ENCODE measurements at places on chromosomes 1 and 21.

DNA sequence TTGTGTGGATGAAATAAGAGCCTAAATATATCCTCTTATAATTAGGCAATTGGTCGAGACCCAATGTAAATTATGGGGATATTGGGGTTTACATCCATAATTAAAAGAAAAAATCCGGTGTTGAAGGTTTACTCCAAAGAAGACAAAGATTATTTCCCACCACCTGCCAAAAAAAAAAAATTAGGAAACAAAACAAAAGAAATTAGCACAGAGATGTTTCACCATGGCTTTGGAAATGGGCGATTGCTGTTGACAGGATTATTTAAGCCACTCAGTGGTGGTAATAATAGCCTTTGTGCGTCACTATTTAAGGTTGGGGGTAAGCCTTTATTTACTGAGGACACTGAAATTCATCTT is 585 bp upstream of the GLRX2 start:
- no peak for DNase-seq

DNA sequence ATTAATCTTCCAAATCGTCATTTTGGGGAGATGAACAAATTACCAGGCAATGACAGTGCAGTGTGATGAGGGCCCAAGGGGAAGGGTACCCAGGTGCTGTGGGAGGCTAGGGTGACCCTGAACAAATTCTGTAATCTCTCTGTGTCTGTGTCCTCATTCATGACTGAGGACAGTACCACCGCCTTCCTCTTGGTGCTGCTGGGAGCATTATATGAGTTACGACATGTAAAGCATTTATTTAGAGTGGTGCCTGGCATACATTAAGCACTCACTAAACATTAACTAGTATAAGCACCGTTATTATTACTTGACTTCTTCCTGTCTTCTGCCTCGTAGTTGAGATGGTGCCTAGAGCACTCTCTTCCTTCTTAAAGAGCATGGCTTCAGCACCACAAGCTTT is 468.2 kb upstream of the VAMP3 start:
- DNase-seq = no peak

DNA sequence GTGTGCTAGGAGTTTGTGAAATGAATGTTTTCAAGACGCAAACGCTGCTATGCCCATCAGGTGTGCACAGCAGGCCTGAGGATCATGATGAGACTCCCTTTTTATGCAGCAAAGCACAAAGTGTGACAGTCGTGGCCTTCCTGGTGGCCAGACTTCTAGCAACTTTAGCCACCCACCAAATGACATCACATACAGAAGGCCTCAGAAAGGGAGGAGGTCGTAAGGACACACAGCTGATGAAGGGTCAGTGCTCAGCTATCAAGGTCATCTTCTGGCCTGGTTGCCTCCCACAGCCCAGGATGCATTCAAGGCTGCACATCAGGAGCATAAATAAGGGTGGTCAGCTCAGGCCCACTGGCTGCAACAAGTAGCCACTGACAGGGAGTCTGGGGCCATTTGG is 36.6 kb downstream of the BMP8A start:
- DNase-seq = no peak

DNA sequence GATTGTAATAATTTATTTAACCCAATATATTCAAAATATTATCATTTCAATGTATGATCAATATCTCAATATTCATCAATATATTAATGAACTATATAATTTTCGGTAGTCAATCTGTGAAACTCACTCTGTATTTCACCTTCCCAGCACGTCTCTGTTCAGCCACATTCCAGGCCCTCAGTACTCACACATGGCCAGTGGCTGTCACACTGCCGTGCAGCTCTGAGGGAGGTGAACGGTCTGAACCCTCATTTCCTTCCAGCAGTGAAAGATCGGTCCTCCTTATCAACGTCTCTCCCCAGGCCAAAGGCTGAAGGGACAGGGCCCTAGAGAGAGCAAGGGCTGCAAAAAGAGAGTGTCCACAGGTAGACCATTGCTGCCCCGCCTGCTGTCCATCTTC is 39.5 kb upstream of the ZNF124 start:
- no peak for DNase-seq

DNA sequence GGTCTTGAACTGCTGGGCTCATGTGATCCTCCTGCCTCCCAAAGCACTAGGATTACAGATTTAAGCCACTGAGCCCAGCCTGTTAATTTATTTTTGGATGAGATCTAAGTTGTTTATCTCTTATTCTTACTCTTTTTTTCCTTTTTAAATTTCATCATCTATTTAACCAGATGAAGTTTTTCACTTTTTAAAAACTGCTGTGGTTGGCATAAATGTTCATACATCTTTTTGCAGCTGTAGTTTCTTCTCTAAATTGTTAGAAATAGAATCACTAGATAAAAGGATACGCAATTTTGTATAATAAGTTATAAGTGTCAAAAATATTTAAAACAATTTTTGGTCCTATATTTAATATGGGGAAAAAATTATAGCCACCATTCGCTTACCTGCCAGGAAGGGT is 80.3 kb upstream of the GPR88 start:
- no peak for DNase-seq

DNA sequence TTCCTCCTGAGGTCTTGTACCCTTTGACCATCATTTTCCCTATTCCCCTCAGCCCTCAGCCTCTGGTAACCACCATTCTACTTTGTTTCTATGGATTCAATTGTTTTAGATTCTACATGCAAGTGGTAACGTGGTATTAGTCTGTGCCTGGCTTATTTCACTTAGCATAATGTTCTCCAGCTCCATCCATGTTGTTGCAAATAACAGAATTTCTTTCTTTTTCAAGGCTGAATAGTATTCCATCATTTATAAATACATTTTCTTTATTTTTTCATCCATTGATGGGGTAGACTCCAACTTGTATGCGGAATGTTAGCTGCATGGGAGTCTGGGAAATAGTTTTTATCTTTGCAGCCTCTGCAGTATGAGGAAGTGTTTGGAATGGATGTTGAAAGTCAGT is 26.3 kb upstream of the TMEM54 start:
- no peak for DNase-seq

- DNase-seq = no peak
Measured at GRCh38 chr1:70386121-70386520, 24.9 kb upstream of the CTH start.

DNA sequence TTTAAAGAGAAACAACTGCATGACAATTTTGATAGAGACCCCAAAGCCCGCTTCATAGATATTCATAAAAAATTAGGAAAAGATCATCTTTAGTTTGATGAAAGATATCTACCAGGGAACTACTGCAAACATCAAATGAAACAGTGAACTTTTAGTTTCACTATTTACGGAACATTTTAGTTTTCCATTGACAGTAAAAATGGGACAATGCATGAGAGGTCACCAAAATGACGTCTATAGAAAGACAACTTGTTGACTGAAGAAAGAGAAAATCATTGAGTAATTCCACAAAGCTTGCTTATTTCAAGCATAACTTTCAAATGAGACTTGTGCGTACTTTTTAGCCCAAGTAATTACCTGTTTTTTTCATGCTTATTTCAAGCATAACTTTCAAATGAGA is 411.4 kb downstream of the HLX start:
- DNase-seq = no peak

GRCh38 chr1:215600258-215600792 is 33.2 kb downstream of the KCTD3 start:
- DNase-seq = no peak

GRCh38 chr1:30683699-30684098 is 39.7 kb downstream of the MATN1 start:
- no peak for DNase-seq

- DNase-seq = no peak
Measured at GRCh38 chr1:37574834-37575480, 18.2 kb downstream of the DNALI1 start.

DNA sequence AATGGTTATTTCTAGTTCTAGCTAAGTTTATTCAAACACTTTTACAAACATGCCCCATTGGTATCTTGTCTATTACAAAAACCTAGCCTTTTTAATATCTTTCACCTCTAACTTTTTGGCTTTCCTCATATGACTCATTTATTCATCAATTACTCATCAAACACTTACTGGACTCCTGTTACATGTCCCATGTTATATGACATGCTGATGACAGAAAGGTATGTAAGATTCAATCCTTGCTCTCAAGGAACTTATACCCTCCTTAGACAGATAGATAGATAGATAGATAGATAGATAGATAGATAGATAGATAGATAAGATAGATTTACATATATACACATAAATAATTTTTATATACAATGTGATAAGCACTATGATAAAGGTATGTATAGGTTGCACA is 33.9 kb upstream of the INSL5 start:
- no peak for DNase-seq

GRCh38 chr1:204834752-204835151 is 35.9 kb upstream of the NFASC start:
- DNase-seq = no peak

DNA sequence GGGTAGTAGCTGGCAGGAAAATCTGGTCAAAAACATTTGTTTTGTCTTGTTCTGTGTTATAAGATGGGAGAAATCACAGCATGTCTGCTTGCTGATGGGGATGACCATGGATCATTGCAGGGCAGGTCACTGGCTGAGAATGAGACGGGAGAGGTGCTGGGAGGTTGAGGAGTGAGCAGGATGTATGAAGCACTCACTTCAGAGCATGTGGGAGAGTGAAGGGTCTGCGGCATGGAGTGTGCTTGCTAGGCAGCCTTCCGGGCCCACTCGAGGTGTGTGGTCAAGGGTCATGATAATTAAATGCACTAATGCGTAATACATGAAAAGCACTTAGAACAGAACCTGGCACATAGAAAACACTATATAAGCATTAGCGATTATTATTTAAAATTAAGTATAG is 42.0 kb upstream of the SPOCD1 start:
- DNase-seq = no peak

DNA sequence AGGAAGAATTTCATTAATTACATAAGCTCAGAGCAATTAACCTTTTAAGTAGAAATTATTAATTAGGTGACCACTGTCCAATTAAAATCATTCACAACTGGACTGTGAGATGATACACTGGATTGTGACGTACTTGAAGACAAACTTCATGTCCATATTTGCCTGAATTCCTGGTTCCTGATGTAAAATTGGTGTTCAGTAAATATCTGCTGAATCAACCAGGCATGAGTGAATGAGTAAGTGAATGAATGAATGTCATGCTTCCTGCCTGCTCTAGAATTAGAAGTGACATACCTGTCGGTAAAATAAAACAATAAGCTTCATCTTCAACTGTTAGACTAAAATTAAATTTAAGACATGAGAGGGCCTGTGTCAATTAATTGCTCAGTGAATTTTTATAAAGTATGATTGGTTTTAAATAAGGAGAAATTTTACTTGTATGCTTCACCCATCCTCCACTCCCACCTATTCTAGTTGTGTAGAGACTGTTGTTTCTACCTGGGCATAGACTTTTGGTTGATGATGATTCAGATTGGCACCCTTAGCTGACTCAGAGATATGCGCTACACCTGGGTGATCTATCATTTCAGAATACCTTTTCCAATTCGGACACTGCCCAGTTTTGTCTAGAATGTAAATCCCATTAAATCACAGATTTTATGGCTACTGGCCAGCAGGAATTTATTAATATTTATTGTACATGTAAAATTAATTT is 56.9 kb upstream of the PTGS2 start:
- DNase-seq = no peak

DNA sequence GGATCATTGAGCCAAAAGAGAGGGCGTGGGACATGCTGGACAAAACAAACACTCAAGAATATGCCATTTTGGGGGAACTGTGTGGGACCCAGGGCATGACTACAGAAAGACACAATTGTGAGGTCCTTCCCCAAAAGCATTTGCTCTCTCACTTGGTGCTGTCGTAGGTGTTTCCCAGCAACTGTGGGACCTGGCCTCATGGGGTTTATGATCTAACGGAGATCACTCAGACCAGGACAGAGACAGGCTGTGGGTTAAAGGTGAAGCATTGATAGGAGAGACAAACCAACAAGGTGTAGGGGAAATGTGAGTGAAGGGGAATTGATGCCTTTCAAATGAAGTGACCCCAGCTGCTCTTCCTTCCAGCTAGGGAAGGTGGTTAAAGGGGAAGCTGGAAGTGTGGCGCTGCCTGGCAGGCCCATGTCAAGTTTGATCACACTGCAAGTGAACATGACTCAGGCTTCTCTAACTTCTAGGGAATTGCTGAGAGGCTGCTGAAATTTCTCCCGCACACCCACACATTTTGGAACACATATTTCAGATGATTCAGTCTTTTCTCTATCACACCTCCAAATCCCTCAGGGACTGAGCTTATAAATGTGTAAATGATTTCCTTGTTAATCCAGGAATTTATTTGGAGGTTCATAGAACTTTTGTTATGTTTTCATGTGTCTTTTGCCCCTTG is 30.2 kb downstream of the TRAF5 start:
- no peak for DNase-seq

DNA sequence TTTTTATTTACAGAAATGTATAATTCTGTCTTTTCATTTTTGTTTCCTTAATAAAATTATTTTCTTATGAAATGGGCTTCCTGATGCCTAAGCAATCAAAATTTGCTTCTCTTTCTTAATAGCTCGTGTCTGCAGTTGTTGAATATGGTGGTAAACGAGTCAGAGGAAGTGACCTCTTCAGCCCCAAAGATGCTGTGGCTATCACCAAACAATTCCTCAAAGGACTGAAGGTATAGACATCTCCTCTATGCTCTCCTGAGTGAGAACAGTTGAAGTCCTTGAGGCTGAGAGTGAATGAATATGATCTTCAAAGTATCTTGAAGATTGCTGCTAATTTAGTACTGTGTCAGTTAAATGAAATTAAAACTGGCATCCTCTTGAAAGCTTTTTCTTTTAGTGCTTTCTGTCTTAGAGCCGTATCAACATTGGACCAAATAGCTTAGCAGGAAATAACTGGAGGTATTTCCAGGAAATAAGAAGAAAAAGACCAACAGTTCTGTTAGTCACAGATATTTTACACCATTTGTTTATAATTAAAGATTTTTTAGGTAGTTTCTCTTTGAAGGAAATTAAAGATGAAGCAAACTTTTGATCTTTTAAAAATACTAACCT is 24.7 kb downstream of the VPS45 start:
- DNase-seq = no peak

GRCh38 chr1:41608211-41608610 is 123.7 kb upstream of the EDN2 start:
- no peak for DNase-seq

DNA sequence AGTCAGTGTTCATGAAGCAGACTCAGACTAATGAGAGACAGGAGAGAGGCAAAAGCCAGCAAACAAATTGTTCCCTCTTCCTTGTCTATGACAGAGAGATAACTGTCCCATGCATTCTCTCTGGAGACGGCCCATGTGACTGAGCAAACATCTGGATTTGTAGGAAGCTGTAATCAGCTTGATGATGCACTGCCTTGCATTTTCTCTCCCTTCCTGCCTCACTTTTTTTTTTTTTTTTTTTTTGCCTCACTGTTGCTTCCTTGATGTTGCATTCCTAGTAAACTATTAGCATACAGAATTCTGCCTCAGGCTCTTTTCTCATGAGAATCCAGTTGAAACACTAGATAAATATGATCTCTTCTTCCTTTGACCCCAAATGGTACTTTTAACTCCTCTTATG is 134.5 kb downstream of the HHIPL2 start:
- no peak for DNase-seq

- no peak for DNase-seq
Measured at GRCh38 chr1:180221462-180221861, 8.6 kb upstream of the LHX4 start.

- no peak for DNase-seq
Measured at GRCh38 chr1:77051425-77051824, 167.8 kb downstream of the PIGK start.

GRCh38 chr1:2021550-2021949 is 2.4 kb downstream of the GABRD start:
- DNase-seq = no peak

GRCh38 chr1:172540635-172541034 is 7.7 kb downstream of the SUCO start:
- DNase-seq = no peak

GRCh38 chr1:201422436-201423030 is 1.0 kb upstream of the TNNI1 start:
- no peak for DNase-seq

All from brain pericyte (primary cell).